Suppressor macrophage treated with lipopolysaccharide for 4 hours (primary cell): ENCODE measurements at places on chromosomes 6 and 20.

DNA sequence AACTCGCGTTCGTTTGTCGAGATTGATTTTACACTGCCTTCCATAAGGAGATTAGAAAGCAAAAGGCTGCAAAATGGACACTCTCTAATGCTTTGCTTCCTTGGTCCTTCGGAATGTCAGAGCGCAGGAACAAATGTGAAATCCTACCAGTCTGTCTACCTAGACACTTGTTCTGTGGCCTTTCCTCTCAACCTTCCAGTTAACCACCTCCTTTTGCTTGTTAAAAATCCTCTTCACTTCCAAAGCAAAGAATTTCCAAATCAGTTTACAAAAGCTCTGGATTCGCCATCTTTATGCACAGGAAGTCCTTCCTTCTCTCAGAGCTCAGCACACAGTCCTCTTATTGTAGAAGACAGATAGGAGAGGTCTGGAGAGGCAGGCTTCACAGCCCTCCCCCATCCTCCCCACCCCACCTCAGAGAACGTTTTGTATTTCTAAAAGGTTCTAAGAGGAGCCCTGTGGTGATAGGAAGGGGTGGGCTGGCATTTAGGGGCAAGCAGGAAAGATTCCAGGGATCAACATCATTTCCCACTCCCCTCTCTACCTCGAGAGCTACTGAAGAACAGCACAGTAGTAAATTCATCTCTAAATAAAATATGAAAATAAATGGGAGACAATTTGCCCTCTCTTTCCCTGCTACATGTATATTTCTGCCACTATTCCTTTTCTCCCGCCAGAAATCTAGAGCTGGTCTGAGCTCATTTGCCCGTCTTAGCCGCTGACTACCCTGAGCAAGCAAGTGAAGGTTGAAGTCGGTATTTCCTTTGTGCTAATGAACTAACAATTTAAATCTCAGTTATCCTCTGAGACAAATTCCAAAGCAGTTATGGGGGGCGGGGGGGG lies 18.9 kb downstream of the TFAP2A start:
- DNase-seq, result no peak

DNA sequence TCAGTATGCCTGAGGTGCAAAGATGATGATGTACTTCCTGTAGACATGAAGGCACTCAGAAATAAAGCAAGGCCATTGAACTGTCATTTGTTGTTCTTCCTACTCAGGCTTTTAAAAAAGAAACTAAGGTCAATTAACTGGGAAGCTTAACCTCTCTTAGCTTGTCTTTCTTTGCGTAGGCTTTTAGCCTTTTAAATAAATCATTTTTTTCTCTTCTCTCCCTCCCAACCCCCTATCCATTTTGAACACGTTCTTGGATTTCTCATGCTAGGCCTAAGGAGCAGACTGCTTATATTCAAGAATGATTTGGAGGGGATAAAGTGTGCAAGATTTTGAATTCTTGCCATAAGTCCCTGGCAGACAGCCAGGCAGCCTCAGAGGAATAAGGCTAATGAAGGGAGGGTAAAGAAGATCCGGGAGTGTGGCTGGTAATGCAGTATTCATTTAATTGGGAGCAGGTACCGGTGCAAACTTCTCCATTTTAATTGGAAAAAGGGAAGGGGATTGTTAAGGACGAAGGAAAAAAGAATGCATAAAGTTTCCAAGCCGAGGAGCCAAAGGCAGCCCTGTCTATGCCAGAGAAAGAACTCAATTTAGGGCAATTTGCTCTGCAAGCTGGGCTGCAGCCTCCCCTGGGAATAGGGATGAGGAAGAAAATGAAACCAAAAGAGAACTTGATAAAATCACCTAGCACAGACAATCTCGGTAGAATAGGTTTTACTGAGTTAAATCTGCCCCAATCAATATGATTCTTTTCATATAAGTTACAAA lies 343.8 kb upstream of the MMS22L start:
- DNase-seq, result no peak

GRCh38 chr20:558117-558516 lies 14.5 kb upstream of the CSNK2A1 start:
- no peak for DNase-seq

- no peak for DNase-seq
Observed at GRCh38 chr20:50977066-50978021, 18.7 kb downstream of the MOCS3 start.

GRCh38 chr6:119879731-119880130 lies 530.2 kb upstream of the MAN1A1 start:
- no peak for DNase-seq

DNA sequence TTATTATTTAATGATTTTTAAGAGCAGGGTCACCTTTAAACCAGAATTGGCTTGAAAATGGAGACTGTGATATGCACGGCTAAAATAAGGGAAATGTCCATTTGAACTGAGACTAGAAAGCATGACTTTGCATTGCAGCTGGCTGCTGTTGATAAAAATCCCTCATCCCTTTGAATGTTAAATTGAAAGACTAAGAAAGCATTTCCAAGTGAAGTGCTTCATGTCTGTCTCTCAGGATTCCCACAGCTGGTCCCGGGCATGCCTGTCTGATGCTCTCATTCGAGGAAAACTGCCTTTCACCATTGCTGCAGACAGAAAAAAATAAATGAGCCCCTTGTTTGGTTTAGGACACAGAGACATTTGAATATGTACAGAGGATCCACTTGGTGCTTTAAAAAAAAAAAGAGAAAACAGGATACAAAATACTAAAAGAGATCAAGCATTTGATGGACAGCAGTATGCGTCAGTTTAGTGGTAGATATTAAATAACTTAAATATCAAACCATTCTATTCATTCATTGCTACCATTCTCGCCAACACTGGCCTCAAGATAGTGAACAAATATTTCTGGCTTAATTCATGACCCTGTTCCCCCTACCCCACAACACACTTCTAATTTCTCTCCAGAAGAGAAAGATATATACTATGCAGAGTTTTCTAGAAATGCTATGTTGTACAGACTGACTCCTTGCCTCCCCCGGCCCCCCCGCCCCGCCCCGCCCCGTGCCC lies 55.0 kb downstream of the TBC1D7 start:
- peak; percentile 32 for DNase-seq

DNA sequence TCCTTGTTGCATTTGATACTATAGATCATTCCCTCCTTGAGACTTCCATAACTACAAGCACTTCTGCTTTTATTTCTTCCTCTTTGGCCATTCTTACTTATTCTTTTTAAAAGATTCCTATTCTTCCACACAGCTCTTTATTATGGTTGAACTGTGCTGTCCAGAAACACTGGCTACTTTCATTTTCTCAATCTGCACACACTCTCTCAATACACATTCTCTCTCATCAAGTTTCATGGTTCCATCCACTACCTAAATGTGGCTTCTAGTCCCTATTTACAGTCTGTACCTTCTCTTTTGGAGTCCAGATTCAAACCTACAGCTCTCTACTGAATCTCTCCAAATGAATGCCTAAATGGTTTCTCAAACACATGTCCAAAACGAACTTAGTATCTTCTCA lies 214.3 kb upstream of the RSPO3 start:
- no peak for DNase-seq

DNA sequence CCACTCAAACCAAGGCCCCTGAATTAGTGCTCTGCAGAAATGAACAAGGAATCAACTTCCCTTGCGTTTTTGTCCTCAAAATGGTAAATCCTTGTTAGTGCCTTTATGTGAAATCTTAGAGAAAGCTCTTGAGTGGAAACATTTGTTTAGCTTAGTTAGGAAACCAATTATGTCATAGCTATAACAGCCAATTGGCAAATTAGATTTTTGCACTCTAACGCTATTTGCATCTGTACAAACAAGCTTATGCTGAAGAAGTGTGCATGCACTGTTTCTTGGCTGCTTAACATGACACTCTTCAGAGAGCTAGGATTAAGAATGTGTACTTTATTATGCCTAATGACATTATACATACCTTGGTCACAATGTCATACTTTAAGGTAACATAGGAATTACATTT lies 622.6 kb upstream of the SLC35B3 start:
- DNase-seq, result no peak

DNA sequence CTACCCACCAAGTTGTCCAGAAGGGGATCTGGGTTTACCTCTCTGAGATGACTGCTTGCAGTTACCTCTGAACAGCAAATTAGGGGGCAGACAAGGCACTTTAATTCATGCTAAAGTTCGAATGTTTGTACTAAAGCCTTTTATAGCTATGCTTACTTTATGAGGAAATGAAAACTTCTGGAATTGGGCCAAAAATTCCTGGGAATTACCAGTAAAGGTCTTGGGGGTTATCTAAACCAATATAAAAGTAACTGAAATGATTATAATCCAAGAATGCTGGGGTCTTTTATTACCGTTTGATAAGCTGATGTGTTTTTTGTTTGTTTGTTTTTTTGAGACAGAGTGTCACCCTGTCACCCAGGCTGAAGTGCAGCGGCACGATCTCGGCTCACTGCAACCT lies 7.9 kb upstream of the LZTS3 start:
- no peak for DNase-seq

- no peak for DNase-seq
Observed at GRCh38 chr20:58850693-58851174, at the start of gene GNAS-AS1. Gene GNAS-AS1, minus strand, starts transcription at chr20:58850902.
